Lung (tissue), 17 donors: ENCODE measurements at places on chromosomes 3 and 15.
A peak's percentile ranks its signal among the peaks of the same experiment; 100 is the strongest.

- DNase-seq: no peak
Measured at GRCh38 chr15:31407851-31408250, 81.2 kb downstream of the KLF13 start.

DNA sequence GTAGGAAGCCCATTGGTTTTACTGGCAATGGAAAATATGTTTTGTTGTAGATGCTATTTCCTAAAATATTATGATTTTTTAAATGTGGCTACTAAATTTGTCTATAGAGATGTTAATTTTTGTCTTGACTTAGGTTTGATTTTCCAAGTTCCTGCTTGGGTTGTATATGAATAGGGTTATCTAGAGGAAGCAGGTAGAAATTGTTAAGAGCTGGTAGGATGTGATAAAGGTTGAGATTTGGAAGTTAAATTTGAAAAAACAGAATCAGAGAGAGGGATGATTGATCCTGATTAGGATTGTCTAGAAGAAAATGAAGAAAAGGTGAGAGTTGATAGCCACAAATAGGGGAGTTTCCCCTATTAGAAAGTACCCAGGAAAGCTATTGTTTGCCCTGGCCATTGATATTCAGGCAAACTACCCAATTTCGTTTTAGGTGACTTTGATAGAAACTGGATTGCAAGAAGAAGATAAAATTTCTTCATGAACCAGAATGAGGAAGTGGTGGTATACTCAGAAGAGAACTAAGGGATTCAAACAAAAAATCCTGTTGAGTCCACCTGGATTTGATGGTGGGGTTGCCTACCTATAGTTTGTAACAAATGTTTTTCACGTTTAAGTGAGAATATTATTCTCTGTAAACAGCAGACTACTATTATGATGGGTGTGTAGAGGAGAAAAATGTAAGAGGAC lies 91.2 kb upstream of the PHLDB2 start:
- no peak for DNase-seq

- peak; percentile 86 for DNase-seq
Measured at GRCh38 chr15:90174140-90174875, 26.8 kb upstream of the SEMA4B start.

DNA sequence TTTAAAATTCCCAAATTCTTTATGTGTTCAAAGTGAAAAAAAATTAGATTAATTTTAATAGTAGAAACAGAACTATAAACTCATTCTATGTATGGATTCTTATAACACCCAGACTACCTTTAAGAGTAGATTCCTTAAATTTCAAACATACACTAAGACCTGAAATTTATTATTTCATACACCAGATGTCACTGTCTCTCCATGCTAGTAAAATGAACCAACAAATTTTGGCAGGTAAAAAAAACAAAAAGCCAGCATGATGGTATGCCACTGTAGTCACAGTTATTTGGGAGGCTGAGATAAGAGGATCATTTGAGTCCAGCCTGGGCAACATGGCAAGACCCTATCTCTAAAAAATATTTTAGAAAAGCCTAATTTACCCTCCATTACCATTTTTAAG lies 461.3 kb upstream of the NAALADL2 start:
- no peak for DNase-seq

GRCh38 chr15:34993412-34993811 lies 5.3 kb upstream of the ZNF770 start:
- DNase-seq: no peak

DNA sequence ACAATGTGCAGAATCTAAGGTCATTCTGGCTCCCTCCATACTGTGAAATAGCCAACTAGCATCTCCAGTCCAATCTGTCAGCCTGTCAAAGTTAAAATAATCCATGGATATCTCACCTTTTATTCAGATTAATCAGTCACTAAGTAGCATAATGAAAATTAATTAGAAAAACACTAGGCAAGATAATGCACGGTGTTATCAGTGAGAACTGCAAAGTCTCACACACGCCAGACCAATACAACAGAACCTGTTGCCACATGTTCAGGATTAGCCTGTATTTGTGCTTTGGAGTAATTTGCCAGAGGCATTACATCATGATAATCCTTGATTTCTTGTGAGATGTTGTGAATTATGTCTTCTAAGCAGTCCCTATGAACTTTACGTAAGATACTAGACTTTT lies 820.4 kb upstream of the ALCAM start:
- no peak for DNase-seq

GRCh38 chr3:89360156-89360555 lies 252.7 kb downstream of the EPHA3 start:
- no peak for DNase-seq

- DNase-seq: no peak
Measured at GRCh38 chr15:88865498-88866099, 29.7 kb downstream of the HAPLN3 start.

GRCh38 chr3:4835616-4836043 lies 143.6 kb upstream of the BHLHE40 start:
- DNase-seq: no peak
